ENCODE measurements at places on chromosomes 11 and 22.

DNA sequence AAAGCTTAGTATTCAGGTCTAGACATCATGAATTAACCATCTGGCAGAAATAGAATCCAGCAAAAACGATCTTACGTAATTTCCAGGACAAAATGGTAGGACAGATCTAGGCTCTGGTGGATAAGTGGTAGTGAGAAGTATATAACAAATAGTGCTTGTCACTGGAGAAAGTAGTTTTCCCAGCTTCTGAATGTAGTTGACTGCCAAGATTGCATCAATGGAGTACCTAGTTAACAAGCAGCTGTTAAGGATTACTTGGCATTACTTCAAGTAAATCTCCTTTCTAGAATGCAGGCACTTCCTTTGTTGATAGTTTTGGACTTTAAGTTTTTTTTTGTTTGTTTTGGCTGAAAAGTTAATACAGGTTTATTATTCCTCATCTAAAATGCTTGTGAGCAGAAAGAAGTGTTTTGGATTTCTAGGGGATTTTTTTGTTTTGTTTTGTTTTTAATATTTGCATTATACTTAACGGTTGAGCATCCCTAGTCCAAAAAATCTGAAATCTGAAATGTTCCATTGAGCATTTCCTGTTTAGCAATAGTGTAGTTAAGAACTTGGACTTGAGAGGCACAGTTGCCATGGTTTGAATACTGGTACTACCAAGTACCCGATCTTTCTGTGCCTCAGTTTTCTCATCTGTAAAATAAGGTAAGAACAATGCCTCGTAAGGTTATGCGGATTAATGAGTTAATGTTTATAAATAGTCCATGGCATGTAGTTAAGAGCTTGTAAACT is 20.3 kb downstream of the FAM118B start:
- no peak for DNase-seq

DNA sequence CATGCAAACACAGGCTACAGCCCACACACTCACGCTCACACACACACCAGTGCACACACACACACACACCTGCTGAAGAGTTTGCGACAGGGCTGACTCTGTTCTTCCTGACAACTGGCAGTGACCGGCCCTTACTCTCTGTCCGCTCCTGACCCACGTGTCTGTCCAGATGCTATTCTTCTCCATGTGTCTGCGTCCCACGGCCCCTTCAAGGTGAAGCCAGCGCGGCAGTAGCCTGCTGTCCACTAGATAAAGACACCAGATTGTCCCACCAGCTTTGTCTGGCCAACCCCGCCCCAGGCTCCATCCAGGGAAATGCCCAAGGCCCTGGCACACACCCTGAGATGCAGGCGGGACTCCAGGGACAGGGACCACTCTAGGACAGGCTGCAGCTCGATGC is 713.9 kb downstream of the BRD1 start:
- no peak for DNase-seq

- no peak for DNase-seq
Measured at GRCh38 chr11:108775324-108775723, 110.5 kb downstream of the DDX10 start.

DNA sequence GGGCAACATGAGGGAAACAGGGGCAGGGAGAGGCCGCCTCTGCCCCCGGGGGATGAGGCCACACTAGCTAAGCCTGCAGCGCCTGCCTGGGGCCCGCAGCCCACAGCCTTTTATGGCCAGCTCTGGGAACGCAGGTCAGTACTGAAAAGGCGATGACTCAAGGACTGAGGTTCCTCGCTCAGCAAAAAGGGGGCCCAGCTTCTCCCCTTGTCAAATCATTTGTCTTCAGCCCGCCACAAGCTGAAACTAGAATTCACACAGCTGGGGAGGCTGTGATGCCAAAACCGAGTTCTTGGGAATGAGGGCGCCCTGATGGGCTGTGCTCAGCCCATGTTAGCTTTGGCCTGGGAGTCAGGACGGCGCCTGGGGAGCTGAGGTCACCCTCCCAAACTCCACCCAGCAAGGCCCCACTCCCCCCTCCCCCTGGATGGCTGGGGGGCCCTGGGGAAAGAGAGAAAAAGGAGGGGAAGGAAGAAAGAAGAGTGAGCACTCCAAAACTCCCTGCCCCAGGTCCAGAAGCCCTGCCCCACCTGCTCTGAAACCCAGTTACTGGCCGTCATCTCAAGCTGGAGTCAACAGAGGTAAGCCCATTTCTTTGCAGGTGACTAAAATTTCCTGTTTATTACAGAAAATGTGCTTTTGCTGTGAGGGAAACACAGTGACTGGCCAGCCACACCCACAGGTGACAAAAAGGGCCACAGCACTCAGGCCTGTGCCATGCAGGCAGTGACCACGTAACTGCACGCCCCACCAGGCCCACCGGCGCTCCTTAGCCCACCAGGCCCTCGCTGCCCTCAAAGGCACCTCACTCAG is 13.7 kb downstream of the EHD1 start:
- no peak for DNase-seq

DNA sequence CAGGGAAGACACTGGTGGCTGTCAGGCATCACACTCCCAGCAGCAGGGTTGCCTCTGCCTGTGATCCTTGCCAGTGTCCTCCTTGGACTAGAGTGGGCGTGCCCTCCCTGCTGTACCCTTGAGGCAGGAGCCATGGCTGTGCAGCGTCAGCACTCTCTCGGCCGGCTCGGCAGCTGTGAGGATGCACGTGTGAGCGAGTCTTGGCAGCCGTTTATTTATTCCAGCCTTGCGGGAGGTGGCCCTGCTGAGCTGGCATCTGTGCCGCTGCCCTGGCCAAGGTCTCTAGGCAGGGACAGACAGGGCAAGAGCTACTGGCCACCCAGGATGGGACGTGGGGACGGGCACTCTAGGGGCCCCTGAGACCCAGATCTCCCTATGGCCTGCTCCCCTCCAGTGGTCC is 33.9 kb downstream of the TSPAN4 start:
- DNase-seq = peak; percentile 23

GRCh38 chr22:49956418-49956770 is 4.2 kb upstream of the PIM3 start:
- no peak for DNase-seq

DNA sequence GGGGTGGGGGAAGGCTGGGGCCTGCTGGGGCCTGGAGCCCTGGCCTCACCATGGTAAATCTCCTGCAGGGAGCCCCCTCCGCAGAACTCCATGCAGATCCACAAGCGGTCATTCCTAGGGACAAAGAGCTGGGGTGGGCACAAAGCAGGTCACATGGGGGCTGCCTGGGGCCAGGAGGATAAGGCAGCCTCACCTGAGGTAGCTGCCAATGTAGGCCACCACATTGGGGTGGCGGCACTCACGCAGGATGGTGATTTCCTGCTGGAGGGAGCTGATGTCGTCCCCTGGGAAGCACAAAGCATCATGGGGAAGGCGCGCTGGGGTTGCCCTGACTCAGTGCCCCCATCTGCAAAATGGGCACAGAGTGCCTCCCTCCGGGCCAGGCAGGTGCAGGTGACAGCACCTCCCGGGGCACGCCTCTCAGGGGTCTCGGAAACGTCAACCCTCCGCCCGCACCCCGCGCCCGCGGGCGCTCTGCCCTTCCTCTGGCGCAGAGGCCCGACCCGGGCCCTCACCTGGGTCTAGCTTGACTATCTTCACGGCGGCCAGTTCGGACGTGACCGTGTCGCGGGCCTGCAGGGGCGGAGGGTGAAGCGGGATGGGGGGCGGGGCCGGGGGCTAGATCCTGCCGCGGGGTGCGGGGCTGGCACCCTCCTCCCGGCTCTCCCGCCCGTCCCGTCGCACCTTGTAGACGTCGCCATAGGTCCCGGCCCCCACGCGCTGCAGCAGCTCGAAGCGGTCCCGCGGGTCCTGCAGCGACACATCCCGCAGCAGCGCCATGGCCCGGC is 450 bp downstream of the MAP4K2 start:
- no peak for DNase-seq

GRCh38 chr11:123405123-123405592 is 24.9 kb upstream of the GRAMD1B start:
- no peak for DNase-seq

DNA sequence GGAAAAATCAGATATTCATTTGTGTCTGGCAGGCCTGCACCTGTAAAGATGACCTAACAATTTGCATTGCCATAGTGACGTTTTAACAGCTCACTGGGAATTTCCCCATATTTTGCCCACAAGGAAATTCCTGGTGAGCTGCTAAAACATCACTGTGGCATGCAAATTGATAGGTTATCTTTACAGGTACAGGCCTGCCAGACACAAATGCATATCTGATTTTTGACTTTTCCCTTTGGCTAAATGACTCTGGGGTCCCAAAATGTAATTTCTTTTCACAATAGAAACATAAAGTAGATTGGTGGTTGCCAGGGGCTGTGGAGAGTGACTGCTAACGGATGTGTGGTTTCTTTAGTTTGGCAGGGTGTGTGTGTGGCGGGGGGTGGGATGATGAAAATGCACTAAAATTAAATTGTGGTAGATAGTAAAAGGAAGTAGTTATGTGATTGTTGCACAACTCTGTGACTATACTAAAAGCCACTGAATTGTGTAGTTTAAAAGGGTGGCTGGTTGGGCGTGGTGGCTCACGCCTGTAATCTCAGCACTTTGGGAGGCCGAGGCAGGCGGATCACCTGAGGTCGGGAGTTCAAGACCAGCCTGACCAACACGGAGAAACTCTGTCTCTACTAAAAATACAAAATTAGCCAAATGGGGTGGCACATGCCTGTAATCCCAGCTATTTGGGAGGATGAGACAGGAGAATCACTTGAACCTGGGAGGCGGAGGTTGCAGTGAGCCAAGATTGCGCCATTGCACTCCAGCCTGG is 18.5 kb upstream of the FEZ1 start:
- DNase-seq = no peak

GRCh38 chr22:31968022-31968421 is 23.7 kb downstream of the YWHAH start:
- DNase-seq = no peak

DNA sequence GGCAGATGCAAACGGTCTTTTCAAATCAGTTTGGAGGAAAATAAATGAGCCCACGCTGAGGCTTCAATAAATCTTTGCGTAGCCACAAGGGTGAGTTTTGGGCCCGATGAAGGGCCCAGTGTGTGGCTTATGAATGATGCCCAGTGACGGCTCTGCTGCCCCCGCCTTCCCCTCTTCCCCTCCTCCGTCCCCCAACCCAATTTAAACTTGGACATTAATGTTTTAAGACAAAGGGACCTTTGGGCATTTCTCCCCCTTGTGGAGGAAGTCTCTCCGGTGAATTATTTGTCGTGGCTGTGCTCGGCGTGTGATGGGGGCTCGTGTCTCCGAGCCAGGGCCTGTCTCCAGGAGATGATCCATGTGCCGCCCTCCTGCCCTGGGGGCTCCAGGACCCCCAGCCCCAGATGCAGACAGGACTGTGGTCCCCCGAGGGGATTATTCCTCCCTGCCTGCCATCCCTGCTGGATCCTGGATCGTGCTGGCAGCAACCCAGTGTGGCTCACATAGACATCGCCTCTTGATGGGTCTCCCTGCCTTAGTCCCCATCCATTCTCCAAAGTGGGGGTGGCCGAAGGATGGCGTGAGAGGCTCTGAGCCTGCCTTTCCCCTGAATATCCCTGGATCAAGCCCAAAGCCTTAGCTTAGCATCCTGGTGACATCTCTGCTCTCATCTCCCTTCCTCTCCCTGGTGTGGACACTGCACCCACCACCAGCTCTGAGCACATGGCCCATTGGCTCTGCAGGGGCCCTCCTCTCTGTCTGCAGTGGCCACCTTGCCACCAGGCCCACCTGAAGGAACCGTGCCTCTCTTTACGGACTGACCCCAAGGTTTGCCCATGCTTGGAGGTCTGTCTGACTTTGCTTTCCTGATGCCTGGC is 56.4 kb downstream of the SMIM38 start:
- DNase-seq = no peak

DNA sequence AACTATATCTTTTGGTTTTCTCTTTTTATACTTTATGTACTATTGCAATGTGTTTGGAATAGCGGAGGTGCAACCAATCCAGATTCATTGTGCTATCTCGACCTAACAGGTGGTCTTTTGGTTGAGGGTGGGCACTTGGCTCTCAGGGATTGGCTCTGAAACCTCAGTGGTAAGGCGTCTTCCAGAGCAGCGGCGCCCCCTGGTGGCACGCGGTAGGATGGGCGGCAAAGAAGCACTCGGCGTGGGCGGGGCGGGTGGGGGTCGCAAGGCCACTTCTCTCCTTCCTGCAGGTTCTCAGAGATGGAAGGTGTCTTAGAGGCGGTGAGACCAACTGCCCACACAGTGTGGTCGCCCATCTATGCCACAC is 19.2 kb upstream of the PLET1 start:
- DNase-seq = peak; percentile 66

DNA sequence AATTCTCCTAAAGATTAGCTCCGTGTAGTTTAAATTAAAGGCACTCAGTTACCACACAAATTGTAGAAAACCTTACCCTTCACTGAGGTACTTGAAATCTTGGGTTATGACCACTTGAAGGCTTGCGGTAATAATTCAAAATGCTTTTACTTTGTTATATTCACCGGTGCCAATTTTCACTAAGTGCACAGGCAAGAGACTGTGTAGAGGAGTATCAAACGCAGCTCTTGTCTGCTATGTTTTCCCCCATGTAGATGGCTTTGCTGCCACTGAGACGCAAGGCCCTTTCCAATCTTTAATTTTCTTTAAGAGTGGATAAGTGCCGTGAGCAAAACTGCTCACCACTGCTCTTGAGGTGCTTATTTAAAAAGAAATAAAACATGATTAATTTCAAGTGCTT is 155.8 kb downstream of the CADM1 start:
- no peak for DNase-seq

DNA sequence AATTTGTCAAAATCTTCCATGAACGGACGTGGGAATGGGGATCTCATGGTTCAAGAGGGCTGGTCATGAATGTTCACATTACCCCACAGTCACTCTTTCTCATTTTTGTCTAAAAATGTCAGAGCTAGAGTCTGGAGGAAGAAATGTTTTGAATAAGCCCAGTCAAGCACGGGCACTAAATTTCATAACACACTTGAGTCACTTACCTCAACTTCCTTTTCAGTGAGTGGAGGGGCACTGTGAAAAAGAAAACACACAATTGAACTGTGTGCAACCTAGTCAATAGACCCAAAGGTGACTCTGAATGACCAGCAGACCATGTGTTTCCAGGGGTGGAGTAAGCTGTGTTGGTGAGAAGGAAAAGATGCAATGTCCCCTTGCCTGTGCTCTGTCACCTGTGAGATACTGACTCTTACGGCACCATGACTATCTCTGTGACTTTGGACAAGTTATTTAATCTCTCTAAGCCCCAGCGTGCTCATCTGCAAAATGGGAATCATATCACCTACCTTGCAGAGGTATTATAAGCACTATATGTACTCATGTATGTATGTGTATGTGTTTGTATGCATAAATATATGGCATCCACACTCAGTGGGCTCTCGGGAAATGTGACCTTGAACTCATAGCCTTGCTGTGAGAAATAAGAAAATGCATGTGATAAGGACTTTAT is 38.2 kb upstream of the LYVE1 start:
- no peak for DNase-seq
